Activated CD4-positive, alpha-beta T cell treated with anti-CD3 and anti-CD28 coated beads, Interleukin-2, amount 10 ng/mL, durations not matched to agents 7 days and 5 days (primary cell): ENCODE measurements at places on chromosomes 5 and 9. TPM values are rescaled to one million over a fixed set of nuclear protein-coding genes. Genes with fewer than 3 reads are reported as not detected.
A peak's percentile ranks its signal among the peaks of the same experiment; 100 is the strongest.

Gene FAM151B
- 0.52 TPM for total RNA-seq

DNA sequence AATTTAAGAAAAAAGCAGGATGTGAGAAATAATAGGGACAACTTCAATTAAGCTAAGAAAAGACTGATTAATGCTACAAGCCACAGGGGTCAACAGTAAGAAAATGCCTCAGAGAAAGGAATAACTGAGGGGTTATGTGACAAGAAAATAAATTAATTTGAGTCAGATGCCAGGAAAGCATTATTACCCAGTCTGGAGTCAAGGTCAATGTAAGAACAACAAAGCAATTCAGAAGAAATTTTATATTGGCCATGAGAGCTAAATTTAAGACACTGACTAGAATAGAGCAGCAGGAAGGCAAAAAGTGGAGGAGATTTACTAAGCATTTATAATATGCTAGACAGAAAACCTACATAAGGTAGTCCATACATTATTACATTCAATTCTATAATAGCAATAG lies 73.5 kb downstream of the CDH10 start:
- no peaks in the 10 kb centered on the region for H3K27me3 ChIP-seq
- DNase-seq: no peak
- H3K27ac ChIP-seq: no peak overlapping the region
- H3K4me1 ChIP-seq: no peaks in the 10 kb centered on the region

Gene LMX1B
- not detected for total RNA-seq

Gene DAB2IP
- total RNA-seq: not detected

Gene OMD
- total RNA-seq: not detected

Gene TUSC1
- total RNA-seq: 0.42 TPM

DNA sequence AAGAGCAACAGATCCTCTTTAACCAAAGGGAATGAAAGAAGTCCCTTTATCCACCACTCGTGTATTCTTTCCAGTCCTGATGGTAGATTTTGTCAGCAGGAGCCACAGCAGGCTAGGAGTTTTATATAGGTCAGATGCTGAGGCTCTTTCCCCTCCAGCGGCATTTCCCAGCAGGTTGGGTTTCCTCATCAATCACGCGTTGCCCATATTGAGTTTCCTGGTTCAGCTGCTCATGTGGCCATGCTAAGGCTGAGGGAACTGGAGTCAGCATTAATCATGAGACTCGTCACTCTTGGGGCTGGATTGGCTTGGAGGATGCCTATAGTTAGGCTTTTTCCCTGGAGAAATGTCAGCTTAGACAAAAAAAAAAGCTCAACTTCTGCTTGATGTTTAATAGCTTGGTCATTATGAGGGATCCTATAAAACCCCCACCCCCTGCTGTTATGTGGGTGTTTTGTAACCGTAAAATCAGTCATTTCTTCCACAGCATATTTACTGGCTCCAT lies 193.4 kb upstream of the GAS1 start:
- H3K36me3 ChIP-seq: no peaks in the 10 kb centered on the region
- H3K4me1 ChIP-seq: no peaks in the 10 kb centered on the region
- H3K27ac ChIP-seq: no peak overlapping the region
- no peak for DNase-seq

DNA sequence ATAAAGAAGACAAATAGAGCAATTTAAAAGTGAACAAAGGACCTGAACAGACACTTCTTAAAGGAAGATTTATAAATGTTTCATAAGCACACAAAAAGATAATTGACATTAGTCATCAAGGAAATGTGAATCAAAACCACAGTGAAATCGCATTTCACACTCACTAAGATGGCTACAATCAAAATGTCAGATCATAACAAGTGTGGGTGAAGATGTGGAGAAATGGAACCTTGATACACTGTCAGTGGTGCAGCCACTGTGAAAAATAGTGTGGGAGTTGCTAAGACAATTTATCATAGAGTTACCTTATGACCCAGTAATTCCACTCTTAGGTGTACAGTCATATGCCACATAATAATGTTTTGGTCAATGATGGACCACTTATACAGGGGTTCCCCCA lies 54.5 kb upstream of the HTR4 start:
- no peaks in the 10 kb centered on the region for H3K4me1 ChIP-seq
- H3K4me3 ChIP-seq: no peak overlapping the region
- no peak overlapping the region for H3K27ac ChIP-seq
- no peaks in the 10 kb centered on the region for H3K36me3 ChIP-seq

GRCh38 chr5:129853588-129853987 lies 50.7 kb upstream of the CHSY3 start:
- H3K4me1 ChIP-seq: no peaks in the 10 kb centered on the region
- H3K36me3 ChIP-seq: no peaks in the 10 kb centered on the region
- no peak for DNase-seq
- peaks cover 17% of the 10 kb centered on the region for H3K27me3 ChIP-seq
- H3K27ac ChIP-seq: no peak overlapping the region

DNA sequence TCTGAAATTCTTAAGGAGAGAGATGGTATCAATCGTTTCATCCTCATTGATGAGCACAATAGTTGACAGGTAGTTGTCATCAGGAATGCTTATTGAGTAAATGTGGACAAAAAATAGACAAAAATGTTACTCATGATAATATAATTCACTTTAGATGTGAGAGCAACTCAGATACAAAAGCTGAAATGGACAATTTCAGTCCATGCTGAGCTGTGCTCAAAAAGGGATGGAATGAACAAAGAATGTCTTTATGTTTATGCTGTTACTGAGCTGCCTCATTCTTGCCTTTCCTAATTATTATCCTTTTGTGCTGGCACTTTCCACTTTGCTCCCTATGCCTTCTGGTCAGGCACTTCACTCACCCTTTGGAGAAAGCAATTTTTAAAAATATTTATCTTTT lies 49.5 kb downstream of the JAKMIP2 start:
- H3K36me3 ChIP-seq: no peaks in the 10 kb centered on the region
- H3K27ac ChIP-seq: no peak overlapping the region
- DNase-seq: no peak

DNA sequence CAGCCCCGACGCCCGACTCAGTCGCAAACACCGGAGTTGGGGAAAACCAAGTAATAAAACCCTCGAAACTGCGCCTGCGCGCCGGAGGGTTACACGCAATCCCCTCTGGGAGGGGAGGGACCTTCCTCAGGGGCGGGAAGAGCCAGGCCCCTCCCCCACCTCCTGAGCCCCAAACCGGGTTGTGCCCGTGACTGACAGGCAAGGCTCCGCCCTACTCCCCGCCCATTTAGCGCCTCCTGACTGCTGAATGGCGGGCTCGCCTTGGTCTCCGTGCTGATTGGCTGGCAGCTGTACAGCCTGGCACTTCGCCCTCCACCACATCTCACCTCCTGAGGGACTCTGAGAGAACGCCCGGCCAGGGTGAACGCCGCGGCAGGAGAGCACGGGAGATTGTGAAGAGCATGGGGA lies at the start of gene PRDM9:
Gene PRDM9 (plus strand): TSS at position 332 of the 408 bp plus-strand sequence. CDS start 1,425 bp downstream, outside the sequence.
- no peaks in the 10 kb centered on the region for H3K36me3 ChIP-seq
- DNase-seq: peak; percentile 64
- no peaks in the 10 kb centered on the region for H3K4me1 ChIP-seq
- H3K4me3 ChIP-seq: peak within 1 kb of the TSS; percentile 68
- H3K27ac ChIP-seq: peak within 1 kb of the TSS; percentile 74

Gene ADAMTS13
- total RNA-seq: 2.3 TPM

DNA sequence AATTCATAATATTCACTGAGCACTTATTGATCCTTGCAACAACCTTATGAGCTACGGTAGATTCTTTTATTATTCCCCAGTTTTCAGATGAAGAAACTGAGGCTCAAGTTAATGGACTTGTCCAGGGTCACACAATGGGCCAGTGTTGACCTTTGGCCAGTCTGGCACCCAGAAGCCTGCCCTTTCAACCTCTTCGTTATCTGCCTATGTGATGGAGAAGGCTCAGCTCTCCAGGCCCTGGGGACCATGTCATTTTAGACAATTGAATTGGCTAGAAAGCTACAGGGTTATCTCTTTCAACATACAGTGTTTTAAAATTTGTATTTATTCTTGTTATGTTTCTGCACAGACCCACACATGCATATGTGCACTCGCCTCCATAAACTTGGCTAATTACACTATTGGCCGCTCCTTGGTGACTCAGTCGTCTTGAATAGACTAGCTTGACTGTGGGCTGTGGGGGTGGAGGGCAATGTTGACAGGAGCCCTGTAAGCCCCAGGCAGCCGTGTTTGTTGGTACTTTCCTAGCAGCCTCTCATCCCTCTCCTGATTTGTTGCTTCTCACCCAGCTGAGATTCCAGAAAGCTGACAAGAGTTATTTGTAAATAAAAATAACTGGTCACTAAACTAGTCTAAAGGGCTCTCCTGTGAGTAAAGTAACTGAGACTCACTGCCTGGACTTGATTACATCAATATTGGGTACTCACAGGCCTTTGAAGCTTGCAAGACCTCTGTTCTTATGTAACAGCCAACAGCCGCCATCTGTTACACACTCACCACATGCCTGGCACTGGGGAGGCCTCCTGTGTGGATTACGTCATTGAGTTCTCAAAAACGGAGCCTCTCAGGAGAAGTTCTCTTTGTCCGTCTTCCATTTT lies 8.5 kb upstream of the ANGPTL2 start:
- H3K4me1 ChIP-seq: no peaks in the 10 kb centered on the region
- peaks cover 16% of the 10 kb centered on the region for H3K27me3 ChIP-seq
- no peaks in the 10 kb centered on the region for H3K36me3 ChIP-seq
- H3K4me3 ChIP-seq: no peak overlapping the region
- DNase-seq: no peak

GRCh38 chr9:99116003-99116411 lies 11.1 kb downstream of the TGFBR1 start:
- H3K36me3 ChIP-seq: peaks cover 57% of the 10 kb centered on the region
- peaks cover 87% of the 10 kb centered on the region for H3K4me1 ChIP-seq
- H3K27ac ChIP-seq: no peak overlapping the region
- no peak for DNase-seq
- no peaks in the 10 kb centered on the region for H3K27me3 ChIP-seq
- H3K4me3 ChIP-seq: no peak overlapping the region

DNA sequence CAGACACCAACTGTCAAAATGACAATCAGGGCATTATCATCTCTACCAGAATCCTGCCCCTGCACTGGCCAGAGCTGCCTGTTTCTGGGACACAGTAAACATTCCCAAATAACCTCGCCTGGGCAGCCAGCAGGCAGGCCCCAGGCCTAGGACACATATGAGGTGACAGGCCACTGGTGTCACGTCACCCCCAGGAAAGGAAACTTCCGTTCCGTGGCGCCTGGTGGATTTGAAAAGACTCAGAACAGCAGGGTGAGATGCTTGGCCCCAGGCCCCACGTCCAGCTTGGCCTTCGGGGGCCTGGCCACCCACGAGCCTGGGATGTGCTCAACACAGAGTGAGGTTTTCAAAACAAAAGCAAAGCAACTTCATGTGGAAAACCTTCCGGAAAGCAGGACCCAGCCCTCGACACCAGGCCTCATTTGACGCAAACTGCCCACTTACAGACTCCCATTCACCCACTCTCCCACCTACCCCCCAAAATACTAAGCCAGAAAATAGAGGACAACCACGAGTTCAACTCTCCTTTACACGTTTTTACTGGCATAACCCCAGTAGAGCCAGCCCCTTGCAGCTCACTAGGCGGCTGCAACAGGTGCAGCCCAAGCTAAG lies 1.2 kb downstream of the SEMA4D start:
- H3K36me3 ChIP-seq: peaks cover 48% of the 10 kb centered on the region
- H3K4me3 ChIP-seq: peak overlapping the region; percentile 99
- H3K27ac ChIP-seq: peak overlapping the region; percentile 94
- peak; percentile 58 for DNase-seq
- H3K27me3 ChIP-seq: no peaks in the 10 kb centered on the region

Gene TEX48
- 0.97 TPM for total RNA-seq

Gene MAMDC2
- not detected for total RNA-seq

Gene PRR16
- total RNA-seq: not detected

Gene SLC6A18
- total RNA-seq: not detected

- no peak overlapping the region for H3K4me3 ChIP-seq
- no peak overlapping the region for H3K27ac ChIP-seq
Observed at GRCh38 chr9:126827227-126827626, 22.4 kb downstream of the ZBTB43 start.

Gene F2RL2
- not detected for total RNA-seq

Gene NUTM2F
- not detected for total RNA-seq

GRCh38 chr9:9574080-9574479 lies 1038.7 kb downstream of the PTPRD start:
- H3K27me3 ChIP-seq: no peaks in the 10 kb centered on the region
- no peak overlapping the region for H3K4me3 ChIP-seq
- H3K27ac ChIP-seq: no peak overlapping the region
- H3K36me3 ChIP-seq: no peaks in the 10 kb centered on the region
- H3K4me1 ChIP-seq: no peaks in the 10 kb centered on the region
- DNase-seq: no peak

- no peaks in the 10 kb centered on the region for H3K36me3 ChIP-seq
- no peak overlapping the region for H3K27ac ChIP-seq
- H3K27me3 ChIP-seq: peaks cover 50% of the 10 kb centered on the region
- no peak overlapping the region for H3K4me3 ChIP-seq
- H3K4me1 ChIP-seq: peaks cover 13% of the 10 kb centered on the region
- no peak for DNase-seq
Observed at GRCh38 chr9:89153232-89154017, 25.2 kb downstream of the SHC3 start.

DNA sequence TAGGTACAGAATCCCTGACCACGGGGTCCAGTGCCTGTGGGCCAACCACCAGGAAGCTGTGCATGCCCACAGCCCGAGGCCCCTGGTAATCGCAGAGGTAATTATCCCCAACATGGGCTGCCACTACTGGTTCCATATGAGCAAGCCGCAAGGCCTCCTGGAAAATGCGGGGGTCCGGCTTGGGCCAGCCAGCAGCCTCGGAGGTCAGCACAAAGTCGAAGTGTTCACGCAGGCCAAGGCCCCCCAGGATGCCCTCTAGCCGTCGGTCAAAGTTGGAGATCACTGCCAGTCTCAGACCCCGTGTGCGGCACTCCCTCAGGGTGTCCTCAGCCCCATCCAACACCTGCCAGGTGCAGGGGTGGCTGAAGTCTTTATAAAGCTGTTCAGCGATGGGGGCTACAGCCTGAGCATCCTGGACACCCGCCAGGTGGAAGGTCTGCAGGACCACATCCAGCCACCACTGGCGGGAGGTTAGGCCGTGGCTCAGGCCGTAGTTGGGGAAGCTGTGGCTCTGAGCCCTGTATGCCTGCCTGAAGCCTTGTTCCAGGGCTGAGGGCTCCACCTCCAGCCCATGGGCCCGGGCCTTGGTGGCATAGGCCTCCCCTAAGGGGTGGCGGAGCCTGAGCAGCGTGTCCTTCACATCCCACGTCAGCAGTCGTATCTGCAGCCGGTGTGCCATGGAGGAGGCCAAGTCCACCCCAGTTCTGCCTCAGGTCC lies 3.0 kb downstream of the HDHD3 start:
- no peaks in the 10 kb centered on the region for H3K27me3 ChIP-seq
- no peak overlapping the region for H3K27ac ChIP-seq
- peaks cover 17% of the 10 kb centered on the region for H3K4me1 ChIP-seq
- peaks cover 7% of the 10 kb centered on the region for H3K36me3 ChIP-seq
- no peak for DNase-seq
